ENCODE measurements at places on chromosomes 1 and 21.

GRCh38 chr1:181345146-181345545, 138.2 kb upstream of the CACNA1E start:
- no peak for DNase-seq

- DNase-seq: no peak
Observed at GRCh38 chr1:189429610-189430009, 1048.1 kb downstream of the BRINP3 start.

- DNase-seq: no peak
Observed at GRCh38 chr1:31248276-31248675, 8.6 kb upstream of the NKAIN1 start.

- no peak for DNase-seq
Observed at GRCh38 chr1:118863688-118864087, 124.5 kb downstream of the TBX15 start.

- DNase-seq: no peak
Observed at GRCh38 chr1:194442901-194443575, 1256.6 kb upstream of the B3GALT2 start.

DNA sequence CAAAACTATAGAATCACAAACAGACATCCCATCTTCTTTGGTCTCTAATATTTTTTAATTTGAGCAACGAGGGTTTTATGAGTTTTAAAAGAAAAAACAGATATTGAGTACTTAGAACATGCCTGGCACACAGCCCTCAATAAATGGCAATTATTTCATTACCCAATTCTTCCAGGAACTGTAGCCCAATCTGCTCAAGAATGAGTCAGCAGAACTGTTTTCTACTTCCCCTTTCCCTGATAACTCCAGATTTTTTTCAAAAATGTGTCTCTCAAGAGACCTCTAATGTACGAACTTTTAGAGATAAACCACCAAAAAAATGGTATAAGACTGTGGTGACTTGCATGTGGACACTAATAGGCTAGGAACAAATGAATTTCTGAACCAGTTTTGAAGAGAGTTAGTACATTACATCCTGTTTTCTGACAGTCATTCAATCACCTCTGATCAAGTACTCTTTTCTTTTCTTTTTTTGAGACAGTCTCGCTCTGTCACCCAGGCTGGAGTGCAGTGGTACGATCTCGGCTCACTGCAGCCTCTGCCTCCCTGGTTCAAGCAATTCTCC, 11.5 kb downstream of the ABL2 start:
- DNase-seq: no peak

- no peak for DNase-seq
Observed at GRCh38 chr1:169528215-169529067, 42.7 kb upstream of the SLC19A2 start.

DNA sequence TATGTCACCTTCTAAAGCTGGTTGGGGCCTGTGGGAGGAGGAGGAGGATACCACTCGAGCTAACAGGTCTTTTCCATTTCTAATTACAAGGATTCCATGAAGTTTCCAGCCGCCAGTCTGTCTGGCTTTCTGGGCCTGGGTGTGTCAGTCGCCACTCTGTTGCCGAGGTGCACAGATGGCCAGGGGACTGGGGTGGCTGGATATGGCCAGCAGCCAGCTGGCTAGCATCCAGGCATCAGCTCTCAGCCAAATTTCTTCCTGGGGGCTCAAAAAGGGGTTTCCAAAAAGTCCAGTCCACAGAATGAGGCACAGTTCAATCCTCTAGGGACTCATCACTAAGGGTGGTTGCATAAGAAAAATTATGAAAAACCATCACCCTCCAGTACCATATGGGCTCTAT, 32.4 kb downstream of the ITPKB start:
- DNase-seq: no peak

DNA sequence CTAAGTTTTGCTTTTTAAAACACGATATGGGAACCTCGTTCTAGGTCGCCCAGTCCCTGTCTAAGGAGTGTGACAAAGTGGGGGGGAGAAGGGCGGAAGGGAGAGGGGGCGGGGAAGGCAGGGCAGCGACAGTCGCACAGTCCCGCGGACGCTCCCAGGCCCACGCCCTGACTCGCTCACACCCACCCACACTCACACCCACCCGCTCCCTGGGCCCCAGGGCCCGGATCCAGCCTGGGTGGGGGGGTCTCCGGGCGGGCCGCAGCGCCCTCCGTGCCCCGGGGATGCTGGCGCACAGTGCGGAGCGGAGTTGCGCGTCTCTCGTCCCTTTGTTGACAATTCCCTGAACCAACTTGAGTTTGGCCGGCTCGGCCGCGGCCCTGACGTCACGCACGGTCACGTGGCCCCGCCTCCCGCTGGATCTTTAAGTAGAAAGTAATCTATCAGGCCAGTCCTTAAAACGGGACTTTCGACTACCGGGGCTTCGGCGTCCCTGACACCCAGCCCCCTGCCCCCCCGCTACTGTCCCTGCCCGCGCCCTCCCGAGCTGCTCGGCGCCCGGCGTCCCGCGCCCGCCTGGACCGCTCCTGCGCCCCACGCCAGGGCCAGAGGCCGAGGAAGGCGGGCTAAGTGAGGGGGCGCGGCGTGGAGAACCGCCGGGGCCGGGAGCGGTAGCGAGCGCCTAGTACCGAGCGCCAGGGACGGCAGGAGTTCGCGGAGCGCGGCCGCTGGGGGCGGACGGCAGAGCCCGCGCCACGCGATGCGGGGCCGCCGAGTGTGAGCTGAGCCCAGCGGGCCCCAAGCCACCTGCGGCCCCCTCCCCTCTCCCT, at the start of gene FOXD3:
Gene FOXD3 (plus strand): TSS at position 454 of the 830 bp plus-strand sequence. CDS start 492 bp downstream, outside the sequence.
- DNase-seq: no peak

DNA sequence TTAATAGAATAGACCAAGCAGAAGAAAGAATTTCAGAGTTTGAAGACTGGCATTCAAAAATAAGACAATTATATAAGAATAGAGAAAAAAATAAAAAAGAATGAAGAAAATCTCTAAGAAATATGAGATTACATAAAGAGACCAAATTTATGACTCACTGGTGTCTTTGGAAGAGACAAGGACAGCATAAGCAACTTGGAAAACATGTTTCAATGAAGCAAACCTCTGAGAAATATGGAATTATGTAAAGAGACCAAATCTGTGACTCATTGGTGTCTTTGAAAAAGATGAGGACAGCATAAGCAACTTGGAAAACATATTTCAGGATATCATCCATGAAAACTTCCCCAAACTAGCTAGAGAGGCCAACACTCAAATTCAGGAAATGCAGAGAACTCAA, 60.4 kb upstream of the LYPLAL1 start:
- DNase-seq: no peak

- DNase-seq: no peak
Observed at GRCh38 chr1:68481041-68481440, 15.8 kb downstream of the DEPDC1 start.

GRCh38 chr1:234125283-234125682, 220.8 kb downstream of the SLC35F3 start:
- no peak for DNase-seq

DNA sequence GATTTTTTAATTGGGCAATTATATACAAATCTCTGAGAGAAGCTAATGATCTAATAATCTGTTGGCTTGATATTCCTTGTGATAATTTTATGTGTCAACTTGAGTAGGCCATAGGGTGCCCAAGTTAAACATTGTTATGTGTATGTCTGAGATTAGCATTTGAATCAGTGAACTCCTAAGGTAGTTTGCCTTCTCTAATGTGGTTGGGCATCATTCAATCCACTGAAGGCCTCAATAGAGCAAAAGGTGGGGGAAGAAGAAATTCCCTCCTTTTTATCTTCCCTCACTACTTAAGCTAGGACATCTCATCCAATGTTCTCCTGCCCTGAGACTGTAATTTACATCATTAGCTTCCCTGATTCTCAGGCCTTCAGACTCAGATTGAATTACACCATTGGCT, 394.5 kb downstream of the LMO4 start:
- DNase-seq: no peak

GRCh38 chr1:66041654-66042053, 249.0 kb downstream of the PDE4B start:
- no peak for DNase-seq

GRCh38 chr1:164337885-164338284, 221.1 kb upstream of the PBX1 start:
- DNase-seq: no peak

DNA sequence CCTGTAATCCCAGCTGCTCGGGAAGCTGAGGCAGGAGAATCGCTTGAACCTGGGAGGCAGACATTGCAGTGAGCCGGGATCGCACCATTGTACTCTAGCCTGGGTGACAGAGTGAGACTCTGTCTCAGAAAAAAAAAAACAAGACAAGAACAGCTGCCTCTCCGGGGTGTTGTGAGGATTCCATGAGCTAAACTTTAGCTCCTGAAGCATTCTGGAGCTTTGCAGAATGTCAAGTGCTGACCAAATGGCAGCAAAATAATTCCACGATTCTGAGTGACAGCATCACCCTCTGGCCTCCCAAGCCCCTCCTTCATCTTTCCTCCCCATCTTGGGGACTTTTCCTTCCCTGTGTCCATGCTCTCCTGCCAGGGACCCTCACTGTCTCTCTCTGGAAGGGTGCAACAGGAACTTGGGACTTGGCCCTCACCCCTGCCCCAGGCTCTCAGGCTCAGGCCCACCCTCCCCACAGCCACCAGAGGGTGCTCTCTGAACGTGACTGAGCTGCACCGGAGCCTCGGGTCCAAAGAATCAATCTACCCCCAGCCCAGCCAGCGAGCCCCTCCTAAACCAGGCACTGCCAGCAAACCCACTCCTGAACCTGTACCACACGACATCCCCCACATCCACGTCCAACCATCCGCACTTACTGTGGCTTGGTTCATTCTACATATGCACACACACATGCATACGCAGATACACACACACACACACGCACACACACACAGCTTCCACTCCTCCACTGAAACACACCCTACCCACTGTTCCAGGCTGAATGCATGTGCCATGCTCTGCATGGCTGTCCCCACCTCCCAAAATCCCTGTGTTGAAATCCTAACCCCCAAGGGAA, 45.7 kb downstream of the ACOT7 start:
- DNase-seq: no peak

GRCh38 chr1:220124542-220124941, 30.6 kb downstream of the IARS2 start:
- DNase-seq: no peak

DNA sequence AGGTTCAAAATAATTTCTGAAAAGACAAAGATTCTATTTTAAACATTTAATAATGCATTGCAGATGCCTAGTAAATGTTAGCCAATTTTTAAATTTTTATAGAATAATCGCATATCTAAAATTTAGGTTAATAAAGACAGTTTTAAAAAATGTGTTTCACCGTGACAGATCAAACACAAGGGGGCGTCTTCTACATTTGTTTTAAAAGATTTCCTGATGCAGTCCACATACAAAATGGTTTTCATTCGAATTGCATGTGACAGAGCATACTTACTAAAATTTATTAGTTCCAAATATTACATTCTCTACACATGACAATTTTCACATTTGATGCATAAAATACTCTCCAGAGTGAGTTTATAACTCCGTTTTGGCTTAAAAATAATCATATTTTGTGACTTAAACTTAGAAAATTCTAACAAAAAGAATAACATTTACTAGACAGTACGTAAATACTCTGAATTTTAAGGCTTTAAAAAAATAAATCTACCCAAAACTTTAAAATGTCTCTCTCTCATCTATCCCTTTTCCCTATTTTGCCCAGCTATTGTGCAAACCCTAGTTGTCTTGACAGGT, 75.5 kb downstream of the ADAMTS1 start:
- DNase-seq: no peak

DNA sequence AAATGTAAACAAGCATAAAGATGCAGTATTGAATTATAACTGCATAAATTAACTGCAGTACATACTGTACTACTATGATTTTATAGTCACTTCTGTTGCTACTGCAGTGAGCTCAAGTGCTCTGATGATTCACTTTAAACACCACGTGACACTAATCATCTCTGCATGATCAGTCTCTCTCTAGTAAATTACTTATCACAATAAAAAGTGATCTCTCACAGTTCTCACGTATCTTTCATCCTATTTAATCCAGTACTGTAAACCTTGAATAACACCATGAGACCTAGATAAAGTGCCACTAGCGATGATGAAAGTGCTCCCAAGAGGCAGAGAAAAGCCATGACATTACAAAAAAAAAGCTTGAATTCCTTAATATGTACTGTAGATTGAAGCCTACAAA, 1242.0 kb downstream of the AMY1C start:
- no peak for DNase-seq

DNA sequence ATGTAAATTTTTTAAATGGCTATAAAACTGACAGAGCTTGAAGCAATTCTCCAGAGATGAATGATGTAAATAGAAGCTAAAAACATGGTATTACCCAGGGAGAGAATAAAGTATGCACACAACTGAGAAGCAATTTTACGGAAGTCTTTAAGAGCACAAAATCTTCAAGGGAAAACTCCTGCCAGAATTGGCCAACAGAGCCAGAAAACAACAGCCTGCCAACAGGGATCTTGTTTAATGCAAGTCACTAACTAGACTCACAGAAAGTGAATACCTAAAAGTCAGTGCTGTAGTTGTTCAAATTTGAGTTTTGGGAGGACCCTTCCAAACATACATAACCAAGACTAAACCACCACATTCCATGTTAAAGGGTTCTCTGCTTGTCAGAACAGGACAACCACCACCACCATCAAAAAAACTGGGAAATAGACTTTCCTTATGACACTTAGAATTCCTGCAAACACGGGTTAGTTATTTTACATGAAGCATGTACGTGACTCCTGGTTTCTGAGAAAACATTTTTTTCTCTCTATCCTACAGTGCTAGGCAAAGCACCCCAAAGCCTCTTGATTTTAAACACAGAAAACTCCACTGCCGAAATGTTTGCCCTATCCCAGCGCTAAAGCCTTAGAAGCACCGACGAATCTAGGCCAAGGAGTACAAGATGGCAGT, 1.6 kb downstream of the EPS15 start:
- DNase-seq: no peak

GRCh38 chr1:200035397-200035955, 8.0 kb downstream of the NR5A2 start:
- no peak for DNase-seq

DNA sequence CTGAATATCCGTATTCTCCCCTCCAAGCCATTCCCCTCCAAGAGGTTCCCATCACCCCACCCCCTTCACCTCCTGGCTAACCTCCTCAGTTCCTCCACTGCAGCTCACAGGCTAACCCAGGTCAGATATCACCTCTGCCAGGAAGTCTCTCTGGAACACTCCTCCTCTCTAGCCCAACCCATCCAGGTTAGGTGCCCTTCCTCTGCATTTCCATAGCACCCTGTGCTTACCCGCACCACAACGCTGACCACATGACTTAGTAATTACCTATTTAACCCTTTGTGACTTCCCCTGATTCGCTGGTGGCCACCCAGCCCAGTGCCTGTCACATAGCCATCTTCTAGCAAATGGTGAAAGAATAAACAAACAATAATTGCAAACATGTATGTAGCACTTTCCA, 49.5 kb upstream of the IFFO2 start:
- no peak for DNase-seq

Data from posterior cingulate gyrus (tissue), 11 donors.